ENCODE measurements at places on chromosomes 3 and 15. TPM values are rescaled to one million over a fixed set of nuclear protein-coding genes. Genes with fewer than 3 reads are reported as not detected.

ZNF619 gene
- total RNA-seq: 6.1 TPM

LCTL gene
- total RNA-seq: not detected

FES gene
- 52.5 TPM for total RNA-seq

MEIS2 gene
- total RNA-seq: 6.3 TPM

SI gene
- not detected for total RNA-seq

PARP9 gene
- 13.6 TPM for total RNA-seq
